ENCODE measurements at places on chromosomes 3 and 15. TPM values are rescaled to one million over a fixed set of nuclear protein-coding genes. Genes with fewer than 3 reads are reported as not detected.

Gene POPDC2
- 6.7 TPM for polyA plus RNA-seq

Gene VPS33B
- polyA plus RNA-seq = 11.6 TPM

Gene C2CD4A
- polyA plus RNA-seq = 2.2 TPM

Gene CCK
- polyA plus RNA-seq = 0.23 TPM

Gene UROC1
- polyA plus RNA-seq = 0.09 TPM

Gene COLQ
- polyA plus RNA-seq = 3.1 TPM

Gene LNP1
- polyA plus RNA-seq = 1.1 TPM

Gene ERICH6
- polyA plus RNA-seq = not detected

Gene CHCHD6
- 9.1 TPM for polyA plus RNA-seq
